ENCODE measurements at places on chromosomes 2 and 18. TPM values are rescaled to one million over a fixed set of nuclear protein-coding genes. Genes with fewer than 3 reads are reported as not detected.
A peak's percentile ranks its signal among the peaks of the same experiment; 100 is the strongest.

- no peak for DNase-seq
These were observed 29.9 kb upstream of the MMADHC start for GRCh38 chr2:149617476-149617875.

GRCh38 chr2:40394597-40394996 is 57.3 kb downstream of the SLC8A1 start:
- DNase-seq: no peak

DNA sequence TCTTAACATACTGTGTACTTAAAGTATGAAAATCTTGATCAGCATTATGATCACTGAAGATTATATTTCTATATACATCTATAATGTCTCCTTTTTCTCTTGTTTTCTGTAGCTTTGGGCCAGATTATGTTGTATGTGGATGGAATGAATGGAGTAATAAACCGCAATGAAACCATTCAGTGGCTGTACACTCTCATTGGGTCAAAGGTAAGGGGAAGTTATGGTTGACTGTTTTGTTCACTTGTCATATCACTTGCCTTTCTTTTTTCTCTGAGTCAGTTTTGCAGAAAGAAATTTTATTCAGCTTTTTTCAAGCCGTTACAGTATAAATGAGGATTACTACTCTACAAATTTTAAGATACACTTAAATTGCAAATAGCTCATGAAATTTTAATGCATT is 252.5 kb downstream of the TPGS2 start:
- DNase-seq: no peak

GRCh38 chr2:206275312-206276055 is 1.0 kb downstream of the ZDBF2 start:
- DNase-seq: no peak

DNA sequence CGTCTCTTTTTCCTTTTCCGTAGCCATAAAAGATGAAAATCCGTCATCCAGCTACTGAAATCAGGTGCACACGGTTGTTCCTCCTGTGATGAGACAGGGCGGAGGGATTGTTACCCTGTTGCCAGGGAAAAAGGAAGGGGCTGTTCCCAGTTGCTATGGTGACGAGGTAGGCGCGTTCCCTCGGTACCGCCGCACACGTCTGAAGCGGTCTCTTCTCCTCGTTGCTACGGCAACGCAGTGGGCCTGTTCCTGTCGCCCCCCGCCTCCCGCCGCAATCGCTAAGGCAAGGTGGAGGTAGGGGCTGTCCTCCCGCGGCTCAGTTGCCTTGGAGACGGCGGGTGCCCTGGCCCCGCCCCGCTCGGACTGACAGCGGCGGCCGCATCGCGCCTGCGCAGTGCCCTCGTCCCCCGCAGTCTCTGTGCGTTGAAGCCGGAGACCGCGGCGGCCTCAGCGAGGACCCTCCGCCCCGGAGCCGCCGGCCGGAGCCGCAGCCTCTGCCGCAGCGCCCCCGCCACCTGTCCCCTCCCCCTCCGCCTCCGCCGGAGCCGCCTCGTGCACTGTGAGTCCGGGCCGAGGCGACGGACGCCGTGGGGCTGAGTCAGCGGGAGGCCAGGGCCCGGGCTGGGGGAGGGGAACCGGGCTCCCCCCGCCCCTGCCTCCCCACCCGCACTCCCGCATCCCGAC is at the start of gene MAPRE3:
MAPRE3 (plus strand) TSS at position 394 of the 684 bp plus-strand sequence. CDS start 51,582 bp downstream, outside the sequence.
- peak; percentile 82 for DNase-seq

The KATNAL2 gene
- 15.4 TPM for total RNA-seq

The GPR75 gene
- total RNA-seq: 4.8 TPM

The ESPNL gene
- total RNA-seq: 0.72 TPM

The ICA1L gene
- total RNA-seq: 3.2 TPM
